ENCODE measurements at places on chromosomes 6 and 20.

GRCh38 chr6:105193647-105194046 is 13.8 kb upstream of the POPDC3 start:
- DNase-seq: no peak

DNA sequence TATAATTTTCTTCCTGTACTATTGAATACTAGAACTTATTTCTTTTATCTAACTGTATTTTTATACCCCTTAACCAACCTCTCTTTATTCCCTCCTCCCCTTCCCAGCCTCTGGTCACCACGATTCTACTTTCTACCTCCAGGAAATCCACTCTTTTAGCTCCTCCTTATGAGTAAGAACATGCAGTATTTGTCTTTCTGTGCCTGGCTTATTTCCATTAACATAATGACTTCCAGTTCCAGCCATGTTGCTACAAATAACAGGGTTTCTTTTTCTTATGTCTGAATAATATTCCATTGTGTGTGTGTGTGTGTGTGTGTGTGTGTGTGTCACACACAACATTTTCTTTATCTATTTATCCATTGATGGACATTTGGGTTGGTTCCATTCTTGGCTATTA is 152.3 kb upstream of the OLIG3 start:
- no peak for DNase-seq

- DNase-seq: no peak
Observed at GRCh38 chr6:129621252-129621651, 88.7 kb downstream of the ARHGAP18 start.

DNA sequence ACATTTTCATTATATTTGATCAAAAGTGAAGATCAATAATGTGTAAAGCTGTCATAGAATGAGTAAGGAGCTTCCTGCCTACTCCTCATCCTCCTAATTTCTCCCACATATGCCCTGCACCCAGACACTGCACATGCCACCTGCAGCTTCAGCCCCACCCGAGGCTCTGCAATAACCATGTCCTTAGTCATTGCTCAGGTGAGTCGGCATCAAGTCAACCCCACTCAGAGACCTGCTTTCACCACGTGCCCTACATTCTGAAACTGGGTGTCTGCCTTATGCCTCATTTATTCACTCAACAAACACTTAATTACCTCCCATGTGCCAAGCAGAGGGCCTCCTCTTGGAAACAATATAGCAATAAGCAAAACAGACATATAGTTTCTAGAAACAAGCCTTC is 15.4 kb upstream of the TNFAIP3 start:
- DNase-seq: no peak

DNA sequence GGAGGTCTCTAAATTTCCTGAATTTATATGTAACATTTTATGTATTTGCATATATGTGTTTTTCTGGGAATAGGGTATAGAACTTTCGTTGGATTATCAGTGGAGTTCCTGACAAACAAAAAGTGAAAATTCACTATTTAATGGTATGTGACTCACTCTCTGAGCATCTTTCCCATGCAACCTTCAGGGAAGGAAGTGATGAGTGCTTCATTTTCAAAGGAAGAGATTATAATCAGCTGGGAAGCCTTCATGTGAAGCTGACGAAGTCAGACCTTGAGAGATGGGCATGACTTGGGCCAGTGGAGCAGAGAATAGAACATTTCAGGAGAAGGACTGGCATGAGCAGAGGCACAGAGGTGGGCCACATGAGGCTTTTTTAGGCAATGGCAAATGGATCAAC is 72.7 kb downstream of the FAXC start:
- no peak for DNase-seq

- no peak for DNase-seq
Observed at GRCh38 chr6:142322504-142323198, 20.8 kb downstream of the ADGRG6 start.

Measured in activated gamma-delta T cell (primary cell).